ENCODE measurements at places on chromosomes 3 and 15.
A peak's percentile ranks its signal among the peaks of the same experiment; 100 is the strongest.

GRCh38 chr15:39213385-39213840 is 367.5 kb upstream of the THBS1 start:
- no peak for DNase-seq

DNA sequence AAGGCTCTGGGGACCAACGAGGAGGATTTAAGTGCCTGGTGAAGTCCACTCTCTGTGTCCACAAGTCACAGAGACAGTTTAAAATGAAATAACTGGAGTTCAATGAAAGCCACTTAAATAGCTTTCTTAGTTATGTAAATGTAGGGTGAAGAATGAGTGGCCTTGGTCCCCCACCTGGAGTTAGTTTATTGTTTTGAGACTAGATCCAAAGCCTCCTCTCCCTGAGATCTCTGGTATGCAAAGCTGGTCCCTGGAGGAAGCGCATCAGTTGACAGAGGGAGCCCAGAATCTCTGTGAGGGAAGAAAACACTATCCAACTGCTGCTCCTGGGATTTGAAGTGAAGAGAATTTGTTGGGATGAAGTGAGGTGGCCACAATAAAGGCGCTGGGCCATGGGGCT is 40.5 kb downstream of the EXOG start:
- DNase-seq: no peak

DNA sequence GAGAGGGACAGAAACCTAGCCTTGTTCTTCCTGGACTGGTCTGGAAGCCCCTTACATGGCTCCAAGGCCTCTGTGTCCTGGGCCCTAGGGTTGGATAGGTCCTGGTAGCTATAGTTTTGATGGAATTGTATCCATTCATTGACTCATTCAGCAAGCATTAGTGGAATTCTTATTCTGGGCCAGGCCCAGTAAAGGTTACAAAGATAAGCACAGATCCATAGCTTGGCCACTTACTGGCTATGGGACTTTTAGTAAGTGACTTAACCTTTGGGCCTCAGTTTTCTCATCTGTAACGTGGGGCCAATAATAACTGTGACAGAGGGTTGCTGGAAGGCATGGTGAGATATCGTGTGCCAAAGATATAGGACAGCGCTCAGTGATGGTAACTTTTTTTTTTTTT is 13.6 kb upstream of the DAG1 start:
- DNase-seq: no peak

GRCh38 chr3:55804170-55805095 is 317.3 kb upstream of the WNT5A start:
- no peak for DNase-seq

GRCh38 chr3:112814266-112814665 is 32.4 kb downstream of the CD200R1L start:
- DNase-seq: peak; percentile 42

DNA sequence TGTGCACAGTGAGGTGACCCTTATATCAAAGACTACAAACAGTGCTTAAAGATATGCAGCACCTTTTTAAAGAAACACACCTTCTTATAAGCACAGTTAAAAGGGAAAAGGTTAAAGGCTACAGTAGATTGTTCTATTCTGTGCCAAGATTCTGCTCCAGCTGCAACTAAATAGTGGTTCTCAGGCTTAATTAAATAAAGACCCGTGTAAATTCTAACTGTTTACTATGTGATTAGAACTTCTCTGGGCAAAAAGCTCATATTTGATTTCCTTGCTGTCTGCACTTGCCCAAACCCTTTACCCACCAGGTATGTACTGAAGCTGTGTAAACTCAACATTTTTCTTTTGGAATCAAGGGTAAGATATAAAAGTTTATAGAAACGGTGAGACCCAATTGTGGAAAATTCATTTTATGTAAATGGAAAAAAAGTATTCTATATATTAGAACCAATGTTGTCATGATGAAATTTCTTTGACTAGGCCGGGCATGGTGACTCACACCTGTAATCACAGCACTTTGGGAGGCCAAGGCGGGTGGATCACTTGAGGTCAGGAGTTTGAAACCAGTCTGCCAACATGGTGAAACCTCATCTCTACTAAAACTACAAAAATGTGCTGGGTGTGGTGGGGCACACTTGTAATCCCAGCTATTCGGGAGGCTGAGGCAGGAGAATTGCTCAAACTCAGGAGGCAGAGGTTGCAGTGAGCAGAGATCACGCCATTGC is 230.6 kb downstream of the MECOM start:
- peak; percentile 59 for DNase-seq

- DNase-seq: no peak
Measured at GRCh38 chr3:43872301-43872700, 181.6 kb downstream of the ABHD5 start.

DNA sequence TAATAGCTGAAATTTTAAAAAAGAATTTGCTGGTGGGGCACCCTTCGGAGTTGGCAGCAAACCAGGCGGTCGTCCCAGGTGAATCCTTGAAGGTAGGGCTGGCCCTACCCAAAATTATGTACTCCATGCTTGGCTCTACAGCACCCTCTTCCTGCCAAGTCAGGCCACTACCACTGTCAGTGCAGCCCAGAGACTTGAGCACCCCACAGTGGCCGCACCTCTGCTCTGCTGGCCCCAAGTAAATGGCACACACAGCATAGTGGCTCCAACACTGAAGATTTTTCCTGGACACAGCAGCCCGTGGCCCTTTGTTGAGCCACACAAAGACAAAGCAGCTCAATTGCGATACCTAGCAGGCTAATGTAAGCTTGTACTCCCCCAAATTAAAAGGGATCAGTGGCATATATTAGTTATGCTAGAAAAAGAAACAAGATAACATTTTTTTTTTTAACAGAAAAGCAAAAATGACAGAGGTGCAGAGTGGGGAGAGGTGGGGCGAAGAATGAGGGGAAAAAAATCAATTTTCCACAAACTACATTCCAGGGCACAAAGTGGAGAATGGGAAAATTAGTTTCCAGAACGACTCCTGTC is 250.5 kb downstream of the UACA start:
- no peak for DNase-seq

DNA sequence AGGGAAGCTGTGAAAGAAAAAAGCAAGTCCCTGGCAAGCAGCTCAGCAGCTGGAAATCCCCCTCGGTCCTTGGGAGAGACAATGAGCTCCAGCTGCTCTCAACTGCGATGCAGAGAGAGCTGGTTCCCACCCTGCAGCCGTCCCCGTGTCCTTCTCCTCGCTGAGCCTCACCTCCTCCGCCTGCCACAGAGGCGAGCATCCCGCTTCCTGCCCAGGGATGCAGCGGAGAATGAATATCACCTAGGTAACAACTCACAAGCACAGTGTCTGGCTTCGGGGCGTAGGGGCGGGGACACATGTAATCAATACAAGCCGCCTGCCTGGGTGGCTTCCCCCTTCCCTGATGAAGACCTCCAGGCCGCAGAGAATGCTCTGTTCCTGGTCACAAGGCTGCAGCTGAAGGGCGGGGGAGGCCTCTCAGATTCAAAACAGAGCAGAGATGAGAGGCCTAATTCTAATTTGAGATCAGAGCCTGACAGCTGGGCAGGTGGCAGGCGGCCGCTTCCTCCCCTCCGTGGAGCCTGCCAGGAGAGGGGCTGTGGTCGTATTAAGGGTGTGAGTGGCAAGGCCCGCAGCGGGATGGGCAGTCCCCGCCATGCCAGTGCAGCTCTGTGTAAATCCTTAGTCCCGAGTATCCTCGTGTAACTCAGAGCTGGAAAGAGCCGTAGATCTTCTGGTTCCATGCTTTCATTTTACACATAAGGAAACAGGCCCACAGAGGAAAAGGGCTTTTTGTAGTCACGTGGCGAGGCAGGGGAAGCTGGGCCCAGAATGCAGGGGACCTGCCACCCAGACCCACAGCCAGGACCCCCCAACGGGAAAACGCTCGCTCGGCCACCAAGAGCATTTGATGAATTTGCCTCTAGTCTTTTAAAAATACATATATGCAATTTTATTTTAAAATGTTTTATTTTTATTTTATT is 24.3 kb downstream of the ZDHHC19 start:
- peak; percentile 93 for DNase-seq

GRCh38 chr3:55017876-55018275 is 90.0 kb upstream of the LRTM1 start:
- no peak for DNase-seq

DNA sequence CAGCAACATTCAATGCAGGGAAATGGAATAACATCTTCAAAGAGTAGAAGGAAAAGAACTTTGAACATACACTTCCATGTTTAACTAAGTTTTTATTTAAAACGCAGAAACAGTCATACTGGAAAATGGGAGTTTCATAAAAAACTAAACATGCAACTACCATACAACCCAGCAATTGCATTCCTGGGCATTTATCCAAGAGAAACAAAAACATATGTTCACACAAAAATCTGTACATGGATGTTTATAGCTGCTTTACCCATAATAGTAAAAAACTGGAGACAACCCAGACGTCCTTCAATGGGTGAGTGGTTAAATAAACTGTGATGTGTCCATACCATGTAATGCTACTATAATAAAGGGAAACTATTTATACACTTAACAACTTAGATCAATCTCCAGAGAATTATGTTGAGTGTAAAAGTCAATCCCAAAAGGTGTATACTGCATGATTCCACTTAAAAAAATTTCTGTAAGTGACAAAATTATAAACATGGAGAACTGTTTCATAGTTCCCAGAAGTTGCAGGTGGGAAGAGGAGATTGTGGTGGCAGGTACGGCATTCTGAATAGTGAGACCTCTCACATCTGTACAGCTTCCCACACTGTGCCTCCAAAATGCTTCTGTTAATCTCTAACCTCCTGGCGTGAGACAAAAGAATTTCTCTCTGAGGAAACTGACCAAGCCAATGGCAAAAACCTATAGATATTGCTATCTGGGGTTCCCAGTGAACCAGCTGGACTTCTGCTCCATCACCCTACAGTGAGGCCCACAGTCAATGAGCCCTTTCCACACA is 23.1 kb downstream of the ISG20 start:
- DNase-seq: no peak

- no peak for DNase-seq
Measured at GRCh38 chr15:38487378-38487777, 33.5 kb downstream of the FAM98B start.

GRCh38 chr3:126347543-126348161 is 9.6 kb downstream of the KLF15 start:
- DNase-seq: no peak

All from NCI-H1417 (cell line).